ENCODE measurements at places on chromosomes 4 and X.
A peak's percentile ranks its signal among the peaks of the same experiment; 100 is the strongest.

DNA sequence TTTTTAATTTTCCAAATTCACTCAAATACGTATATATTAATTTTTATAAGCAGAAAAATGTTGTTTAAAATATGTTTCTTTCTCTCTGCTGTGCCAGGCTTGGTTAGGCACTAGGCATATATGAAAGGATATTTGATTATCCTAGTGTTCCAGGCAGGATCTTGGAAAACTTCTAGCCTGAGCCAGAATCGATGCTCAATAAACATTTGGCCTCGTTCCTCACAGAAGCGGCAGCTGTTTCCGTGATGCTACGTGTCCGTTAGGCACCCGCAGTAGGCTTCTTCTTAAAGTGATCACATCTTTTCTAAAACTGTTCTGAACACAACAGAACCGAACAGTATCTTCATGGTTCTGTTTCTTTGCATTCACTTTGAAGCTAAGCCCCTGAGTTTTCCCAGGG lies 50.1 kb upstream of the CRMP1 start:
- no peak for DNase-seq

- peak; percentile 0 for DNase-seq
These were observed 271.2 kb downstream of the NLGN4X start for GRCh38 chrX:5957506-5957905.

GRCh38 chr4:145956288-145956890 lies 17.8 kb upstream of the ZNF827 start:
- DNase-seq, result peak; percentile 79

DNA sequence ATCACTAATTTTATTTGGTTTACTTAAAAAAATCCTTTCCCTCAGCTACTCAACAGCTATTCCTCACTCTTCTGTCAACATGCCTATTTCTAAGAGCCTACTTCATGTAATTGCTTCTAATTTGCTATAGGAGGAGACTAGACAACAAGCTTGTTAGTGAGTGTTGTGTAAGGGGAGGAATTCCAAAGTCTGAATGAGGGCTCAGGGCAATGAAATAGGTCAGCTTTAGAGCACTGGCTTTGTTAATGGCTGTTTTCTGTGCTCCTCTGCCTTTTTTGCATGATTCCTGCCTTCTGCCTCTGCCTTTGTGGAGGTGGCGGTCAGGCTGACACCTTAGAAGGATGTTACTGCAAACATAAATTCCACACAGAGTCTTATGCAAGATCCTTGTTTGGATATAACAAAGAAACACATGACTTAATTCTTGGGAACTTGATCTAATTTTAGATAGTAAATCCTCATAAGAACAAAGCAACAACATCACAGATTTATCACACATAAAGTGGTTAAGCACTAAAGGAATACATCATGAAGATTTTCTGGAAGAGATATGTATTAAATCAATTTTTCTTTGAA lies 15.0 kb upstream of the PAGE1 start:
- DNase-seq, result no peak

DNA sequence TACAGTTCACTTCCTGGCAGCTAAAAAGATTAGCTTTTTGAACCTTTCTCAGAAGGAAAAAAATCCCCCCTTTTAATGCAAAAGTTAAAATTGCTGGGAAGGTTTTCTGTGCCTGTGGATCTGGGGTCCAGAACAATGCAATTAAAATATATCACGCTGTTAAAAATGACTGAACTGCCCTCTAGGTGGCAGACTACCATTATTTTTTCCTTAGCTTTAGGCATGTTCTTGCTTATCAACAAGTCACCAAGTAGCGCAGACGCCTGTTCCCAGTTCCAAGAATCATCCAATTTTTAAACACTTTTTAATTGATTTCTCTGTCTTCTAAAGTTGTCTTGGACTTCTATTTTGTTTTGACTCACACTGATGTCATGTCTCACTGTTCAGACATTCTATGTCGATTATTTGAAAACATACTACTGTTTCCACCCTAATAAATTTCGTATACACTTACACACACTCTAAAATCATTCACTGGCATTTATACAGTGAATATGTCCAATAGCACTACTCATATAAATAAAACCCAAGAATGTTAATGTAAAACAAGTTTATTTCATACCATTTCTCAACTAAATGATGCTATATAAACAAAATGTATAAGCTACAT lies 661.6 kb downstream of the RAPGEF2 start:
- peak; percentile 65 for DNase-seq

DNA sequence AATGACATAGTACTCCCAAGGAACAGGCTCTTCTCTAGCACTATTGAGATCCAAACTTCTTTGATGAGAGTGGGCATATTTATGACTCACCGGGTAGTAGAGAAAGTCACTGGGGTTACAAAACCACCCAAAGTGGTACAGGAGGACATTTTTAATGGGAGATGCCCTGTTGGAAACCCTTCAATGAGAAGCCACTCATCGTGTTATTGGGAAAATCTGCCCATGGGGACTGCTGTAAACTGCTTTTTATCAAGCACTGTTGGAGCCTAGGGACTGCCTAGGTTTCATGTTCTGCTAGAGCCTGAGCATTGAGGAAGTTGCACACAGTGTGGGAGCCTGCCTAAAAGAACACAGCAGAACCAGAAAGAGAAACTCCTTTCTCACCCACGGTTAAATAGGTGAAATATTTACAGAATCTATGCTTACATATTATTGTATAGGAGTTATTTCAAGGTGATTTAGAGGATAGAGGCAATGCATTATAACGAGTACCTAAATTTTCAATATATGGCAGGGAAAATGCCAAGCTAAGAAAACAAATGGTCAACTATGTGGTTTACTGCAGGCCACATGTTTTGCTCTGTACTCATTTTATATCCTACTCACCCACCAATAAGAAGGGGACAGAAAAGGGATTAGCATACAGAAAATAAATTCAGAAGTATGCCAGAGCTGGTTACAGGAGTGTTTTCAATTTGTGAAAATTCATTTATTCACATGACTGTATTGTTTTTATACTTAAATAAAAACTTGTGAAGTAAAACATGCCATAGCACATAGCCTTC lies 559.1 kb downstream of the FSTL5 start:
- DNase-seq, result peak; percentile 3

Data from hematopoietic multipotent progenitor cell treated with erythropoietin and hydrocortisone succinate and interleukin-3 and kit ligand, for 6 days (in vitro differentiated cells).